ENCODE measurements at places on chromosomes 2 and 18. TPM values are rescaled to one million over a fixed set of nuclear protein-coding genes. Genes with fewer than 3 reads are reported as not detected.
A peak's percentile ranks its signal among the peaks of the same experiment; 100 is the strongest.

The MBP gene
- 65.8 TPM for total RNA-seq

The KCNS3 gene
- total RNA-seq, result 10.7 TPM

The BMP10 gene
- total RNA-seq, result not detected

The LOXL3 gene
- total RNA-seq, result 4.7 TPM

GRCh38 chr18:21743166-21743832, 2.7 kb downstream of the MIB1 start:
- no peaks in the 10 kb centered on the region for H3K4me1 ChIP-seq
- H3K36me3 ChIP-seq, result no peaks in the 10 kb centered on the region
- no peak for DNase-seq
- no peaks in the 10 kb centered on the region for H3K27me3 ChIP-seq

DNA sequence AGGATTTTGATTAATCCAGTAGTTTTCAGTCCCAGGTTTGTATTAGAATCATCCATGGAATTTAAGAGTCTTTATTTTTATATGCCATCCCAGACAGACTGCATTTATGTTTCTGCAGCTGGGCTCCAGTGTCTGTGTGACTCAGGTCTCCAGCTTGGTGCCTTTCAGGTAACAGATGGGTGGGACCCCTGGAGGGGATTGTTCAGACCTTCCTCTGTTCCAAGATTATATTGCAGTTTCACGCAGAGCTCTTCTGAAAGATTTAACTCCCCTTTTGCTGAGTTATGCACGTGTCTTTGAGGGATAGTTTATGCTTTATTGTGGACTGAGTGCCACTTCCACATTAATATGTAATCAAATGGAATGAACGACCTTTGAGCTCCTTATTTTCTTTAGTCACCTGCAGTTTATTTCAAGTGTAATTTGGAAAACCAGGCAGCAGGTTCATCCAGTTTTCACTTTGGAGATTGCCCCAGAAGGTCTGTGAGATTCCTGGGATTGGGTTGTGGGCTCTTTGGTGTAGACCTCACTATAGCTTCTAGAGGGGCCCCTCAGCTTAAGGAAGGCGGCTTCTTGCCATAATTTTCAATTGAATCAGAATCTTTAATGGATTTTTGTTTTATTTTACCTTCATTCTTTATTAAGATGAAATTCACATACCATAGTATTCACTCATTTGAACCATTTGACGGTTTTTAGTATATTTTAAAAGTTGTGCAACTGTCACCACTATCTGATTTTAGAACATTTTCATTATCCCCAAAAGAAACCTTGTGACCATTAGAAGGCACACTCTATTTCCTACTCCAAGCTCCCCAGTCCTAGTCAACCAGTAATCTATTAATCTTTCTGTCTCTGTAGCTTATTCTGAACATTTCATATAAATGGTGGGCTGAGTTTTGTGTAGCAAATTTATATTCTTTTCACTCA, 135.0 kb downstream of the WDSUB1 start:
- peak; percentile 50 for DNase-seq
- peaks cover 33% of the 10 kb centered on the region for H3K4me1 ChIP-seq
- H3K27me3 ChIP-seq, result no peaks in the 10 kb centered on the region
- H3K4me3 ChIP-seq, result no peak overlapping the region
- H3K36me3 ChIP-seq, result no peaks in the 10 kb centered on the region
- peak overlapping the region; percentile 56 for H3K27ac ChIP-seq

GRCh38 chr2:112836695-112837117, at the start of gene IL1B:
Gene IL1B (minus strand): TSS chr2:112836779. CDS start chr2:112836229, 550 bp downstream.
- no peaks in the 10 kb centered on the region for H3K36me3 ChIP-seq
- H3K27ac ChIP-seq, result no peak within 1 kb of the TSS
- H3K27me3 ChIP-seq, result no peaks in the 10 kb centered on the region
- DNase-seq, result no peak
- peaks cover 10% of the 10 kb centered on the region for H3K4me1 ChIP-seq

- no peaks in the 10 kb centered on the region for H3K4me1 ChIP-seq
- no peaks in the 10 kb centered on the region for H3K27me3 ChIP-seq
- no peaks in the 10 kb centered on the region for H3K36me3 ChIP-seq
- H3K27ac ChIP-seq, result no peak overlapping the region
These were observed 275.9 kb downstream of the CDH20 start for GRCh38 chr18:61609131-61609530.

DNA sequence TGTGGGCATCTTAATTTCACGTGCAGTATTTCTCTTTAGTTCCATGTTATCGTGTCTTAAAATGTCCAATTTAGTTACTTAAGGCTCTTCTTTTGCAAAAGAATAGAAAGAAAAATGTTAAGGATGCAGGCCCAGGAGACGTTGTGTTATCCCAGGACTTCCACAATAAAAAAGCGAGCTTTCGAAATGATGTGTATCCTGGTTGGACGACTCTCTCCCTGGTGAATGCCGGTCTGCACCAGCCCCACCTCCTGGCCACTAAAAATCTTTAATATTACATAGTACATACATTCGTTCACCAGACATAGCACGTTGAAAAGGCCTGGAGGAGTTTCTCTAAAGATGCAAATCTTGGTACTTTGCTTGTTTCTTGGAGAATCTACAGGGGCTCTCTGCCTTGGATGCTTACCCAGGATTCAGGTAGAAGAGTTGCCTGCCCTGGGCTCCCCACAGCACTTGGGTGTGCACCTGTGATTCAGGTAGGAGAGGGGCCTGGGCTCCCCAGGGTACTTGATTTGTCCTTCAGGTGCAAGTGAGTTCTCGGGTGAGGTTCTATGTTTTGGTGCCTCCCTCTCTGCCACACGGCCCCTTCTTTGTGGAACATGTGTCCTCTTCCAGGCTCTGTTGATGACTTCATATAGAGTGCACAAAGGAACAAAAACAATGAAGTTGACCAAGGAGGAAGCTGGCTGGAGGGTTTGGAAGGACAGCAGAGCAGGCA, 26.6 kb downstream of the TWIST2 start:
- no peak overlapping the region for H3K4me3 ChIP-seq
- no peaks in the 10 kb centered on the region for H3K36me3 ChIP-seq

DNA sequence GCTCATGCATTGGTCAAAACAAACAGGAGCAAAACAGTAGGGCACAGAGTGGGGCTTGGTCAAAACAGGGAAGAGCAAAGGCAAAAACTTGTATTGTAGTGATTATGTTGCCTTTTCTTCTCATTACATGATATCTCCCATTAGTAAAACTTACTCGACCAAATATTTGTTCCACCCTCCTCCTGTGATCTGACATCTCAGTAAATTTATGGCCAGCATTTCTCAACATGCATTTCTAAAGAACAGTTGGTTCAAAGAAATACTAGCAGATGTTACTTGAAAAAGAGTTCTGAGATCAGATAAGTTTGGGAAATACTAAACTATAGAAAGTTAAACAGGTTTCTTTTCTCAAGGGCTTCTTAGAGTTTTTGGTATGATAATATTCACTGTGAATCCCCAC, 423.1 kb downstream of the FIGN start:
- H3K4me3 ChIP-seq, result no peak overlapping the region
- H3K27ac ChIP-seq, result no peak overlapping the region
- no peaks in the 10 kb centered on the region for H3K36me3 ChIP-seq

DNA sequence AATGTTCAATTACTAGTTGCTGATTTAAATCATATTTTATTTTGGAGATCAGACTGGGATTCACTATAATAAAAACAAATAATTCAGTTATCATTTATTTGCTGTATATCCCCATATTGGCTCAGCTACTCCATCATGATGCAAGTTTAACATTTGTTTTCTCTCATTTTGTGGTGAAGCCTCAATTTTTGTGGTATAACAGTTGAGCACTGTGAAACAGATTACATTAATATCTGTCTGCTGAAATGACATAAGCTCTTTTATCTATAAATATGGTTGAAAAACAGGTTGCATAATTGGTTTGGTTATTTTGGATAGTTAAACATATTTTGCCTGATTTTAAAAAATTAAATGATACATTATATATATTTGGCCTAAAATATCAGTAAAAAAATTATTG, 67.7 kb downstream of the DPP4 start:
- no peak for DNase-seq
- H3K4me1 ChIP-seq, result no peaks in the 10 kb centered on the region
- no peaks in the 10 kb centered on the region for H3K27me3 ChIP-seq
- H3K27ac ChIP-seq, result no peak overlapping the region
- H3K4me3 ChIP-seq, result no peak overlapping the region

DNA sequence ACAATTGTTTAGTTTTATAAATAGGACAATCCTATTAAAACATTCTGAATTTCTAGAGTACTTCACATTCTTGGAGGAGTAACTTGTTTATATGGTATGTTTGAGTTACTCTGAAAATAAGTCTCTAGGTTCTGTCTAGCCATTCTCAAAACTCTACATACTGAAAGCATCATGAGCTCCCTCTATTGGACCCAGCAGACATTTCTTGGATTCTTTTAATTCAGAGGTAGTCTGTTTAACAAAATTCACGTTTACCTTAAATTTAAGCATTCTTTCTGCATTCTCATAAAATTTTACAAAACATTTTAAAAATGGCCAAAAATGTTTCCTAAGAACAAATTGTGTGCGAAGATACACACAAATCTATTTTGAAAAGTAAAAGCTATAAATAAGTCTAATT, 15.3 kb downstream of the SP9 start:
- no peaks in the 10 kb centered on the region for H3K36me3 ChIP-seq
- H3K27me3 ChIP-seq, result peaks cover 5% of the 10 kb centered on the region
- no peak overlapping the region for H3K4me3 ChIP-seq
- no peaks in the 10 kb centered on the region for H3K4me1 ChIP-seq
- DNase-seq, result no peak

DNA sequence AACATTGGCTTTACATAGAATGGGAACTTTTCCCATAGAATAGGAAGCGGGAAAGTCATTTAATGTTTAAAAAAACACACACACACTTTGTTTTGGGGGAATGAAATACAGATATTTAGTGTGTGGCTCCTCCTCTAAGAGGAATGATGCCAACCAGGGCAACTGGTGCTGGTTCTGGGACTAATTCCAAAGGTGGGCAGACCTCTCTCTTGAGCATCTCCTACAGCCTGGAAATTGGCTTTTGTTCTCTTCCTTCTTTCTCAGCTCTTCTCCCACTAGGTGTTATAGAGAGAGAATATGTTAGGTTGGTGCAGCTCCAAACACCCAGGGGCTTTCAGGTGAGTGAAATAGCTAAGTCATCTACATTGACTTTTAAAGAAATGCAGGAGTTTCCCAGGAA, 190.1 kb downstream of the RAD51AP2 start:
- no peaks in the 10 kb centered on the region for H3K36me3 ChIP-seq
- no peak overlapping the region for H3K27ac ChIP-seq
- no peak for DNase-seq
- H3K27me3 ChIP-seq, result no peaks in the 10 kb centered on the region
- H3K4me3 ChIP-seq, result no peak overlapping the region

DNA sequence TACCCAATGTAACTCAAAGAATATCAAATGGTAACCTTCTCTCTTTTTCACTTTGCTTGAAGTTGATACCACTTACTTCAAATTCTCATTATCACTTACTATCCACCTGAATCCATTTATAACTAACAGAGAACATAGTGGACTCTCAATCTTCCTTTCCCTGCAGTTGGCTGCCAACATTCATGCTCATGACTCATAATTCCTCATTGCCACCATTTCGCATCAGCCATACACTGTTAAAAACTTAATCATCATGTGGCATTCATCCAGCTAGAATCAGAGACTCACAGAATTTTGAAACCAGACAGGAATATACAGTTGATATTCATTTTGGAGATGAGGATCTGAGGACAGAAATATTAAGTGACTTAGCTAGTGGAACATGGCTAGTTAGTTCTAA, 56.8 kb downstream of the SLC4A10 start:
- no peak overlapping the region for H3K27ac ChIP-seq
- no peak overlapping the region for H3K4me3 ChIP-seq

DNA sequence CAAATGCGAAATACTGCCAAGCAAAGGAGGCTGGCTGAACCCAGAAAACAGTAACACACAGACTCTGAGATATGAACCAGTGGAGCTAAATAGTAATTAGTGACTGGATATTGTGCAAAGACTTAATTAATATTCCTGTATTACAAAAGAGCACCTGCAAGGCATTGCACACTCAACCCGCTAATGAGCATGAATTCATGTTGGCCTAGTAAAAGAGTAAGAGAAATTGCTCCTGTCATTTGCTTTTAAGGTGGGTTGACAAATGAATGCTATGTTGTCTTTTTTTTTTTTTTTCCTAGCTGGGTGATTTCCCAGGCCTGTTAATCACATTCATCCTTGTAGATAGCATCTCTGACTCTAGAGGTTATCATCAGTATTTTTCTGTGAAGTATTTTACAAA, 87.0 kb upstream of the CERS6 start:
- no peaks in the 10 kb centered on the region for H3K36me3 ChIP-seq
- no peak overlapping the region for H3K4me3 ChIP-seq
- DNase-seq, result no peak

Measured in colonic mucosa (tissue), 4 donors.